ENCODE measurements at places on chromosomes 12 and 14.

GRCh38 chr12:103505371-103506236 lies 9.8 kb upstream of the C12orf42 start:
- DNase-seq, result peak; percentile 91

DNA sequence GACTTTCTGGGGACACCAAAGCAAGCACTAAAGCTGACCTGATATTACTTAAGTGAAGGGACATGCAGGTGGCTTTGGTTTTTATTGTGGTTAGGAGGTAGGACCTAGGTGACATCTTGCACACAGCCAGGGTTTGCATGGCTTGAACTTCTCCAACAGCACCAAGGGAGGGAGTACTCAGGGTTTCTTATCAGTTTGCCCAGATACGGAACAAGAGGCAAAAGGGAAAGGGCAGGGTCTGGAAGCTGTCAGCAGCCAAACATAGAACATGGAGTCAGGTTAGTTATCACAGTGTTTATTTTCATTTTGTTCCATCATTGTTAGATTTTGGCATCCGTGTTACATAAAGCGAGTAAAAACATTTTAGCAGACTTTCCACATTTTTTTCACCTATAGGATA lies 186.3 kb upstream of the CLEC14A start:
- DNase-seq, result no peak

DNA sequence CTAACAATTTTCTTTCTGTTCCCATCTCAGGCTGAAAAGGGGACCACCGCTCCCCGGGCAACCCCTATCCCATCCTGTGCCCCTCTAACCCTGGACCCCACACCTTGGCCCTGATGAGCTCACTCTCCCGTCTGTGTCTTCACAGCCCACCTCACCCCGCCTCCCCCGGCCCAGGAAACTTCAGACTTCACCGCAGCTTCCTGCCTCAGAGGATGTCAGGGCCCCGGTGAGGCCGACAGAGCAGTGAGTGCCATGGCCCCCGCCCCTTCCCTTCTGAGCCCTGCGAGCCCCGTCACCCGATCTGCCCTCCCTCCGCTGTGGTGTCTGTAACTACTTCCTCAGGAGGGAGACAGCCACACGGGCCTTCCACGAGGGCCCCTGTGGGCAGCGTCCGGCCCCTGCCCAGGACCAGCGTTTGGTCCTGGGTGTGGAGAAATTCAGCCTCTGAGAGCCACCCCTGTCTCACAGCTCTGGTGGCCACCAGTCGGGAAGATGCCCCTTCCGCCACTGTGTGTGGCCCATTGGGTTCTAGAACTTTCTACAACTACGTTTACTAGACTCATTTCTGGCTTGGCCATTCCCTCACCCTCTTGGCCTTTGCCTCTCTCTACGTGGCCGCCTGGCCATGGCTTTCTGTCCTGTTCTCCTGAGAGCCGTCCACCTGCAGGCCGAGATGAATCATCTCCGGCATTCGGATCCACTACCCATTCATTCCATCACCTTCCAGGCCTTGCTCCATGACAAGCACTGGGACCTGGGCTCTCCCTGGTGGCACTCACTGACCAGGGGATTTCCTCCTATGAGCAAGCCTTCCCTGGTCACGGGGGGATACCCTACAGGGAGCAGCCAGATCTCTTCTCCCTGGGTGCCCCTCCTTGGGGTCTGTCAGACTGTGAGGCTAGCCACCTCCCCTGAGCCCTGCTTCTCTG lies 3.4 kb downstream of the RHOF start:
- DNase-seq, result peak; percentile 96

GRCh38 chr14:36829547-36829946 lies 167.9 kb downstream of the PAX9 start:
- DNase-seq, result no peak

GRCh38 chr12:120006258-120006975 lies 17.4 kb downstream of the BICDL1 start:
- peak; percentile 60 for DNase-seq

GRCh38 chr12:91422127-91422526 lies 239.5 kb upstream of the DCN start:
- no peak for DNase-seq

DNA sequence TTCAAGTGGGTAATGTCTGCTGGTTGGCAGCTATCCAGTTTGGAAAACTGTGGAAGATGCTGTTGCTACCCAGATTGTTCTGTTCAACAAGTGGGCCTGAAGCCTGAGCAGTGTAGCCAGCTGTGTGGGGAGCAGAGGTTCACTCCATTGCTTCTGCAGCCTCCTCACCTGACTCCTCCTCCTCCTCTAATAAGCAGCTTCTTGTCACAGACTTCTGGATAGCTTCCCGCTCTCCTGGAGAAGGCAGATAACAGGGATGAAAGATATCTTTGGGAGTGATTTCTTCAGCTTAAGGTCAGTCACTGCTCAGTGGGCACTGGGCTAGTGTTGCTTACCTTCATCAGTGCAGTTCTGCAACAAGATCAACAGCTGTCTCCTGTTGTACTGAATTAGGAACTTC lies 2.0 kb downstream of the POP5 start:
- DNase-seq, result no peak

- DNase-seq, result no peak
These were observed 1.8 kb upstream of the GLIPR1L2 start for GRCh38 chr12:75389061-75389460.

DNA sequence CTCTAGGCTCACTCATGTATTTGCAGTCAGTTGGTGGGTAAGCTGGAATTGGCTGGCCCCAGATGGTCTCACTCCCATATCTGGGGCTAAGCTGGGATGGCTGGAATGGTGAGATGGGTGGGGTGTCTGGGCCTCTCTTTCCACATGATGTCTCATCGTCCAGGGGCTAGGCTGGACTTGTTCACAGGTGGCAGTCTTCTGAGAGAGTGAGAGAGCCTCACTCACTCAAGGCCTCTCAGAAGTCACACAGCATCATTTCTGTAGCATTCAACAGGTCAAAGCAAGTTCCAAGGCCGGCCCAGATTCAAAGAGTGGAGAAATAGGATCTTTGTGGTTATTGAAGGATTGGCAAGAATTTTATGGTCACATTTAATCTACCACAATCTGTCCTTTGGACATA lies 102.7 kb downstream of the UNC79 start:
- DNase-seq, result no peak

DNA sequence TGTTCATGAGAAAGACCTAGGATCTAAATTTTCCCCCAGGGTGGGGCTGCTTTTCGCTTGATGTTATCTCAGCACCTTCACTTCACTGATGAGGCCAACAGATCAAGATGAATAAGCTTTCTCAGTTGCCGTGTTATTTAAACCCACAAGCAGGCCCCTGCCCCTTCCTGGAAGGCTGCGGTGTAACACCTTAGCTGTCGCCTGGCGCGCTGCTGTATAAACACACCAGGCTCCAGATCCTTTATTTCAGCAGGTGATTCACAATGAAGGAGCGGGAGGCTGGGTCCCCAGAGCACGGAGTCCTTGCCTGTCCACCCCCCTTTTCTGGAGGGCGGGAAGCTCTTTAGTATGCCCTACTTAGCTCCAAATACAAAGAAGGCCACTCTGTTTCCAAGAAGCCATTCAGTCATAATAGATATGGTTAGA lies 515.4 kb downstream of the FUT8 start:
- peak; percentile 94 for DNase-seq

All from activated CD4-positive, alpha-beta T cell treated with anti-CD3 and anti-CD28 coated beads, Interleukin-10, Interleukin-2, amounts not matched to agents 100 ng/mL and 50 ng/mL, durations not matched to agents 16 hours and 8 hours (primary cell).